GM19239 (cell line): ENCODE measurements at places on chromosomes 5 and 9.

GRCh38 chr5:105696440-105696839, 1974.3 kb downstream of the EFNA5 start:
- no peak for DNase-seq

DNA sequence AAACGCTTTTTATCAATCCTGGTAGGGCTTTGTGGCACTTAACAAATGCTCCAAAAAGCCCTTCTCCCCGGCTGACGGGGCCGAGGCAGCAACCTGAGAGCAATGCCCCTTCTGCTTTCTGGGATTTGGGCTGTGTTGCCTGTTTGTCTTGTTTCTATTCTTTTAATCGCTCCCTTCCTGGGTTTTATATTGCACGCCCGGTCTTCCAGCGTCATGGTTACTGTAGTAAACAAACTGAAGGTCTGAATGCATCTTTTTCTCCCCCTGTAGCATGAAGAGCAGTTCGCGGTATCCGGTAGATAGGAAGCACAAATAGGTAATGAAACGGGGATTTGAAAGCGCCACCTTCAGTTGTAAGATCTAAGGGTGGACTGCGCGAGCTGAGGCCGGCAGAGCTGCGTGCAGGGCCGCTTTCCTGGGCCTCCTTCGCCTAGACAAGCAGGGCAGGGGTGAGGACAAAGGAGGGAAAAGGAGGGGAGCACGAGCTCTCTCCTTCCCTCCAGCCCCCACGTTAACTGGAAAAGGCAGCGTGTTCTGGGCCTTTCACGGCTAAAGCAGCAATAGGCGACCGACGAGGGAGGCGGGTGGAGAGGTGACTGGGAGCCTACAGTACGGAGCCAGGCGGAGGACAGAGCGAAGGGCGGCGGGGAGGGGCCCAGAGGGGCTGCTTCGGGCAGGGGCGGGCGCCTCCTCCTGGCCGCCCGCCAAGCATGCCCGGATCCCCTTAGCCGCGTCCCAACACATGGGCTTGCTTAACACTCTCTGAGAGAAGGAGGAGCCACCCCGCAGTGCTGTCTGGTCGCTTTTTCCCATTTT, 49.3 kb upstream of the ZNF366 start:
- DNase-seq: peak; percentile 40

GRCh38 chr9:18261181-18261580, 212.8 kb upstream of the ADAMTSL1 start:
- no peak for DNase-seq

DNA sequence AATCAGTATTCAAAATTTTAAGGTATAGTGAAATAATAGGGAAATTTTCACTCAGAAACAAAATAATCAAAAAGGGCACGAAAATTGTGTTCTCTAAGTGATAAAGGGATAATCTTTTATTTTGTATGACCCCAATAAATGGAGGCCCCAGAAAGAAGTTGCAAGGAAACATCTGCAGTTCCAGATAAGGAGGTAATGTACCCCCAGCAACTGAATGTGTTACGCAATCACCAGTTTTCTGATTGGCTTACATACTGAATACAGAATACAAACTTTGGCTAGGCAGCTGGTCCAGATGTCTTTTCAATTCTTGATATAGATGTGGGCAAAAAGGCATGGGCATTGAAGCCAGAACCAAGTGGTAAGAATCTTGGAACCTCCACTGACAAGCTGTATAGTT, 1.7 kb upstream of the TOPORS start:
- DNase-seq: no peak

DNA sequence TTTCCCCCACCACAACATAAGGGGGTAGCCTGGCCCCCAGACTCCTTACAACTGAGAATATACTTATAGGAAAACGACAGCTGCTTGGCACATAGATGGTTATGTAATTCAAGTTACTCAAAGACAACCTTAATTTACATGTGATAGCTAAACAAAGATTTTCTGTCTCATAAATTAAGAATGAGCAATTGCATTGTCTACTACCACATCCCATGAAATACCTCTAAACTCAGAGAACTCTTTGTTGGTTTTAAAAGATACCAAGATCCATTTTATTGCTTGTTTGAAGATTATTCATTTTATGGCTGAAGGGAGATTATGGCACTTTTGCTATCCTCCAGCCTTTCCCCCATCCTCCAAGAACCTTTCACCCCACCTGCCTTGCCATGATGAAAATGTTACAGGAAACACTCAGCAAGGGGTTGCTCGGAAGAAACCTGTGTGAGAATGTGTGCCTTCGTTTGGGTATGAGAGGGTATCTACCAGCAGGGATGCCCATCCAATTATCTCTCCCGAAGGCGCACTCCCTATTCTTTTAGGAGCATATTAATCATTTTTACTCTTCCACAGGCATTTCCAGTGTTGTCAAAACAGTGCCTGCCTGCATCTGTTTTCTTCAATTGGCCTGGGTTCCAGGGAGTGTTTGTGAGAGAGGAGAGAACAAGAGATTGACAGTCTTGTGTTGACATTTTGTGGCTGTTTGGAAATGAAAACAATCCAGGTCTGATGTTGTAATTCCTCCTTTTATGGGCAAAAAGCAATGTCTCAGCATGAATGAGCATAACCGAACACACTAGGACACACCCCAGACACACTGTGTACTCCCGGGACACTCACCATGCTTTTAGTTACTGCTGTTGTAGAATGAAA, 208.0 kb upstream of the ANKRD55 start:
- no peak for DNase-seq
